ENCODE measurements at places on chromosomes 7 and 10.

DNA sequence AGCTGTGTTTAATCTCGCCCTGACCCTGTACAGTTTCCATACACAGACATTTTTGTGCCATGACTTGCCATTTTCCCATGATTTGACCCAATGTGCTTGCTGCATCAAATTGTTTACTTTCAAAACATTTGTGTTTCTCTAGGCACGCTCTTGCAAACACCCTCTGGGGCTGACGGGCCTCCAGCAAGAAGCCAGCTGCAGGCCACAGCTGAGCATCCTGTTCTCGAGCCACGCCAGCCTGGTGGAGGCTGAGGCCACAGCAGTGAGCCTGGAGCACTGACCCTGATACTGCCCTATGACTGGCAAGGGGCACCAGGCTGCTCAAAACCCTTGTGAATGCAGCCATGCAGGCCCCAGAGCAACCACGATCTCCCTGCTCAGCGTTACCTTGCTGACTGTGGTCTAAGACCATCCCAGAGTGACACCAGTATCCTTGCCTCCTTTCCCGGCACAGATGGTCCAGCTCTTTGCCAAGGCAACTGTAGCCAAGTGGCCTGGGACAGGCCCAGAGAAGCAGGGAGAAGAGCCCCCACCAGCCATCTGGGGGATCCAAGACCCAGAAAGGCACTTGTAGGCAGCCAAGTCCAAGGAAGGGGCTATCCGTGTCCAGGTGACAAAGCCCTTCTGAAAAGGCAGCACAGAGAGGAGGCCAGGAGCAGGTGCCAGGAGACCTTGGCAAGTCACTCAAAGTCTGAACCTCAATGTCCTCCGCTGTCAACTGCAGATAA lies 78.5 kb downstream of the OAT start:
- DNase-seq: no peak

DNA sequence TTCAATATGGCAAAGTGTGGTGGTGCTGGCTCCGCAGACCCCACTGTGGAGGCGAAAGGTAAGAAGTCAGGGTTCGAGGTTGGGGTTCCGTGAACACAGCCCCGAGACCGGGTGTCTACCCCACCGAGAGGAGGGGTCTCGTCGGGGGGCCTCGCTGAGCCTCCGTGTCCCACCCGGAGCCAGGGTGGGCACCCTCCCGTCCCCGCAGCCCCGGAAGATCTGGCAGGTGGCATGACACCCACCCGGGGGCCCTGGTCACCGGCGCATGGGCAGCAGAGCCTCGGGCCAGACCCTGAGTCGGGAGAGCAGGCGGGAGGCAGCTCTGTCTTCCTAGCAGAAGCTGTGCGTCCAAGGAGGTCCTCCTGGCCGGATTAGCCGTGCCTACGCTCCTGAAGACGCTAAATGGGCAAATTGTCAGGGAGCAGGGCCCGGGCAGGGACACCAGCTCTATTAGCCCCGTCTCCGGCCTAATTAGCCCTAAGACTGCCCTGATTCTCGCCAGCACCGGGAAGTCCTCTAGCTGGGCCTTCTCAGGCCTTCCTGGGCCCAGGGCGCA lies 56.4 kb downstream of the UNCX start:
- DNase-seq: no peak

GRCh38 chr7:66246554-66247171 lies 41.5 kb downstream of the TPST1 start:
- no peak for DNase-seq

- DNase-seq: peak; percentile 26
Measured at GRCh38 chr7:140673063-140673773, 473 bp downstream of the ADCK2 start.

- no peak for DNase-seq
Measured at GRCh38 chr7:150325901-150326300, 2.6 kb upstream of the ACTR3C start.

DNA sequence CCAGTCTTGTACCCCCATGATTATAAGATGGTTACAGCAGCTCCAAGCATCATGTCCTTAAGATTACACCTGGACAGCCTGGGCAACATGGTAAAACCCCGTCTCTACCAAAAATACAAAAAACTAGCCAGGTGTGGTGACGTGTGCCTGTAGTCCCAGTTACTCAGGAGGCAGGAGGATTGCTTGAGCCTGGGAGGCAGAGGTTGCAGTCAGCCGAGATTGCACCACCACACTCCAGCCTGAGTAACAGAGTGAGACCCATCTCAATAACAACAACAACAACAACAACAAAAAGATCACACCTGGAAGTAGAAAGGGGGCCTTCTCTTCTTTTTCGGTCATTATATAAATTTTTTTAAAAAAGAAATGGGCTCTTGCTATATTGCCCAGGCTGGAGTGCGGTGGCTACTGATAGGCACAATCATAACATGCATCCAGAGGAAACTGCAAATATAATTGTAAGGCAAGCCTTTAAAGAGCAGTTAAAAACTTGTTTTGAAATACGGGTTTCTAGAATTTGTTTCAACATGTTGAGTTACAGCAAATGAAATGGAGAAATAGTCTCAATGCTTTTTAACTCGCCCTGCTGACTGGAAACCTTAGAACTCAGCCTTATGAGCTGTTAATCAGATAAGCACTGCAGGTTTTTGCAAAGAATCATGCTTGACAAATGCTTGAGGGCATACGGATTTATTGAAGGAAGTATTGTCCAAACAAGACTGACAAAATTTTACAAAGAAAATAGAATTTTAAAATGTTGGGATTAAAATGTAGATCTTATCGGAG lies 4.7 kb upstream of the ENTPD7 start:
- DNase-seq: no peak

DNA sequence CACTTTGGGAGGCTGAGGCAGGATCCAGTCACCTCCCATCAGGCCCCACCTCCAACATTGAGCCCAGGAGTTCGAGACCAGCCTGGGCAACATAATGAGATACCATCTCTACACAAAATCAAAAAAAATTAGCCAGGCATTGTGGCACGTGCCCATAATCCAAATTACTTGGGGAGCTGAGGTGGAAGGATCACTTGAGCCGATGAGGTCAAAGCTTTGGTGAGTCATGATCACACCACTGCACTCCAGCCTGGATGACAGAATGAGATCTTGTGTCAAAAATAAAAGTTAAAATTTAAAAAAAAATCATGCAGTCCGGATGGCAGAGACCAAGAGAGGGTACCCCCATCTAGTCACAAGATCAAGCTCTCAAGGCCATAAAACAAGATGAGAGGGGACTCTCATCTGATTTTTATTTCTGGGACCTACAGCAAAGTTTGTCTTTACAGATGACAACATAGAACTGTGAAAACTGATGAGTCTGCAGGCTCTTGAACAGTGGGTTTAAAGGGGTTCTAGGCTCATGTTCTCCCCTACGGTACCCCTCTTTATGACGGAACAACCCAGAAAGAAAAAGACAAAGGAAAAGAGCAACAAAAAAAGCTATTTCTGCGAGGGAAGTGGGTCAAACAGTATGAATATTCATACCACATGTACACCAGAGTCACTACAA lies 28.9 kb upstream of the CREB3L2 start:
- no peak for DNase-seq

DNA sequence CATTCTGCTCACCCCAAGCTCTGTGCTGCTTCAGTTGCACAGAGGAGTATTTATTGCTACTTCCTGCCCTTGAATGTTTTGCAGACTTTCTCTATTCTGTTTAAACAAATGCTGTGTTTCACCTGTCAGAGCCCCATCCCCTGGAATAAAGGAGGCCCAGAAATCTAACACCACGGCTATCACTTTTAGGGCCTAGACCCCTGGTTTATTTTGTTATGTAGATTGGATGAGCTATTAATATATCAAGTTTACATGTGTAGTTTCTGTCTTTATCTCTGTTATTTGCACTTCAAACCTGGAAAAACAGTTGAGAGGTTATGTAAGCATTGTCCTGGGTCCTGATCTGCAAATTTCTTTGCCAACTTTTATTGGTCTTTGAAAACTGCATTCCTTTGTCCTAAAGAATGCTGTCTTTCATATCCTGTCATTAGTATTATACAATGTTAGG lies 630.1 kb downstream of the PARD3 start:
- DNase-seq: no peak

DNA sequence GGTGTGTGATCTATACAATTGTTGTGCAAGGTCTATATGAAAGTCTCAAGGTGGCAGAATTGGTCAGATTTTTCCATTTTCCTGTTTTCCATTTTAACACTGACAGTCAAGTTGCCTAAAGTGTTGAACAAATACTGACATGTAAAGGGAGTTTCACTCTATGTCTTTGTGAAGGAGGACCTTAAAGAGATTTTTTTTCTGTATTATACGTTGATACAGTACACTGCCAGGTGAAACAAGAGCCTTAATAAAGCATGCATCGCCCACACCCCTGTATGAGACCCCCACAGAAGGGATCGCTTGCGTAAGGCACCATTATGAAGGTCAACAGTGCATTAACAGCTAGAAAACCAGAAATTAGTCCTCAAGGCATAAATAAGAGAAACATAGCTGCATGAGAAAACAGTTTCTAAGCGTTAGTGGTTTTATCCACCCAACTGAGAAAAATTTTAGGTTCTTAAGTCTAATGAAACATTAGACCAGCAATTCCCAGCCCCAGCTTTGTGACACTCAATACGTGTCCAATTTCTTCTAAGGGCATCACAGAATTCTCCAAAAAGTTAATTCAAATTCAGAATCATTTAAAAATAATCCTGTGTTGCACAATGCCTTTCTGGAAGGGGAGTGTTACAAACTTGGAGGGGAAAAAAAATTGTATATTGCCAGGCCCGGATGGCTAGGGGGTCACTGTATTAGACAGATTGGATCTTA lies 6.9 kb downstream of the KLF6 start:
- DNase-seq: no peak

DNA sequence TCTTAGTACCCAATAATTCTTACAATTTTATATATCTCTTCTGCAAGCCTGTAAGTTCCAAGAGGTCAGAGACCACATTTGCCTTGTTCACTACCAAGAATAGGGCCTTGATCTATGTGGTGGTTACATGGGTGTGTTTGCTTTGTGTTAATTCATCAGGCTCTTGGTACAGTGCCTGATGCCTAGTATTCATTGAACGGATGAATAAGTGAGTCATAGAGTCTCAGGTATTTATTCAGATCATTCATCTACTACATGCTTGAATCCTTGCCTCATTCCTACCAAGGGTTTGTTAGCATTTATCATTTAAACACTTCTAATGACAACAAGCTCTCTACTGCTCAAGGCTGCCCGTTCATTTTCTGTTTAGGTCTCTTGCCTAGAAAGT lies 11.3 kb upstream of the SGPL1 start:
- DNase-seq: no peak

DNA sequence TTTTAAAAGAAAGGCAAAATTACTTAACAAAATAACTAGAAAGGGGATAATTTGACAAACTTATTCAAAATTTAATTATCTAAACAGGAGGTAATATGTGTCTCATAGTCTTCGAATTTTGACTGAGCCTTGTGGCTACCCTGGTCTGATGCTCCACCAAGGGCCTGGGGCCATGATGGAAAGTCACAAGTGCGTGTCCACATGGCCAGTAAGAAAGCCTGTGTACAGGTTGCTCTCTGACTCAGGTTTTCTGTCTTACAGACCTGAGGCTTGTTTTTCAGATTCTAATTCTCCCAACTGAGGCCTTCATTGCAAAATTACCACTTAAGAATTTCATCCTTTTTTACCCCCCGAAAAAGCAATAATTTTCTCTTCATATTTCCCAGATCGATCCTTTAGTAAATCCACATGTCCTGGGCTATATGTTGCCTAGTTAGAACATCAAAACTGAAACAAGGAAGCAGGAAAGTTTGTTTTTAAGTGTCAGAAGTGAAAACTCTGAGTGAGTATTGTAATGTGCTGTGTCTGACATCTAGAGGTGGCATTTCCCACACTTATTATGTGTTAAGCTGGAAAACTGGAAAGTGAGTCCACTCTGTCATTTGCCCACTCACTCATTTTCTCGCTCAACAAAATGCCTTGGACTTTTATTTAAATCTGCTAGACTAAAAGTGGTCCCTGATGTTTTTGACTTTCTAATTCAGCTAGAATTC lies 10.0 kb downstream of the CYP3A43 start:
- DNase-seq: no peak

- DNase-seq: no peak
Measured at GRCh38 chr10:30546511-30546910, 83.0 kb downstream of the LYZL2 start.

- peak; percentile 57 for DNase-seq
Measured at GRCh38 chr7:45089341-45089891, 647 bp upstream of the NACAD start.
